Stimulated activated CD4-positive, alpha-beta T cell treated with anti-CD3 and anti-CD28 coated beads, Interleukin-2, amount 100 ng/mL, for 24 hours (primary cell): ENCODE measurements at places on chromosomes 12 and 14.

DNA sequence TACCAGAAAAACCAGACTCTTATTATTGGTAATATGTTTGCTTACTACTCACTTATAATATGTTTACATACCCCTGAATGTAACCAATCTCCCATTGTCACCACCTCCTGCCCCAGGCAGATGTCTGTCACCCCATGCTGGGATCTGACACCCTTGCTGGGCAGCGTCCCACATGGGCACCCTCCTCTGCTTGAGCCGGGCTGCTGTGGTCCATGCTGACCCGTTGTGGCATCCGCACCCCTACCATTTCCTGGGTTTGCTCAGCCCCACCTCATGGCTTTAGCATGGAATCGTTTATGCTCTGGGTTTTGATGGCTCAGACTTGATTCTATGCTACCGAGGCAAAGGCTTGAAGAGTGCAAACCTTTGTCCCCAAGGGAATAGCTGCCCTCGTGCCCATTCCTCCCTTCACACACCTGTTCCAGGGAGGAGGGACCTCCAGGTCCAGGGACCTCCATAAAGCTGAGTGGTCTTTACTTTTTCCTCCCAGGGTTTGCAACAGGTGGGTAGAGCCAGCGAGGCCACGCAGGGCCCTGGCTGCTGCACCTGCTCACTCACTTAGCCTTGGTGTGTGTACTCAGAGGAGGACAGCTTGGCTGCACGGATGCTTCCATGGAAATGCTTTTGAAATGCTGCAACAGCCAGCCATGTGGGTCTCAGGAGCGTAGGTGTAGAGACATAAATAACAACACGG lies 68.7 kb downstream of the PRMT8 start:
- no peak for DNase-seq

DNA sequence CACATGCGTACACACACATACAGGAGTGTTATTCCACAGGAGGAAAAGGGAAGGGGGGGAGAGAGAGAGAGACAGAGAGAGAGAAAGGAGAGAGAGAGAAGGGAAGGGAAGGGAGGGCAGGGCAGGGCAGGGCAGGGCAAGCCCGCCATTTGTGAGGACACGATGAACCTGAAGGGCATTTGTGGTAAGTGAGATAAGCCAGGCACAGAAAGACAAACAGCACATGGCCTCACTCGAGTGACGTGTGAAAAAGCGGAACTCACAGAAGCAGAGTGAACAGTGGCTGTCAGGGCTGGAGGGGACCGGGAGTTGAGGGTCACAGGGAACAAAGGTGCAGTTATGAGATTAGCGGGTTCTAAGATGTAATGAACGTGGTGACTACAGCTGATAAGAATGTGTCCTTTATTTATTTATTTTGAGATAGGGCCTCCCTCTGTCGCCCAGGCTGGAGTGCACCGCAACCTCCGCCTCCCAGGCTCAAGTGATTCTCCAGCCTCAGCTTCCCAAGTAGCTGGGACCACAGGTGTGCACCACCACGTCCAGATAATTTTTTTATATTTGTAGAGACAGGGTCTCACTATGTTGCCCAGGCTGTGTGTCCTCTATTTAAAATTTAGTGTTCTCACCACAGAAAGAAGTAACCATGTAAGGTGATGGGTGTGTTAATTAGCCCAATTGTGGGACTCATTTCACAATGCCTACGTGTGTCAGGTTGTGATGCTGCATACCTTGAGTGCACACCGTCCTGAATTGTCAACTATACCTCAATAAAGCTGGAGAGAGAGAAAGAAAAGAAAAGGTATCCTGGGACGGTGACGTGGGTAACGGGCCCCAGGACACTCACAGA lies 18.7 kb upstream of the FBRSL1 start:
- no peak for DNase-seq

GRCh38 chr14:72439707-72440106 lies 454.2 kb downstream of the DPF3 start:
- DNase-seq, result peak; percentile 10

GRCh38 chr14:91752961-91753360 lies 21.1 kb upstream of the CATSPERB start:
- DNase-seq, result no peak

GRCh38 chr14:103360548-103360947 lies 24.7 kb upstream of the MARK3 start:
- DNase-seq, result no peak

DNA sequence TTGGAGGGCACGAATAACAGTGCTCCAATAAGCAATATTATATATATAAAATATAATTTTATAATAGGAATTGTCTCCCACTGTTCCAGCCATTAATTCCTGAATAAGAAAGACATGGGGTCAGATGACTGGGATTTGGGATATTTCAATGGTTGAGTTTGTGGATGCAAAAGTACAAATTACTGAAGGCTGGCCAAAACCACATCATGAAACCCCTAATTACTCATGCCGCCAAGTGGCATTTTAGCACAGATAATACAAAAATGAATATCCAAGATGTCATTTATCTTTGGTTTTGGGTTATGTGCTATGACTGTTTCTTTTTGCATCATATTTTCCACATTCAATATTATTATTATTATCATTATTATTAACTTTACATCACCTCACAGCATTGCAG lies 261.4 kb upstream of the TBX3 start:
- no peak for DNase-seq

DNA sequence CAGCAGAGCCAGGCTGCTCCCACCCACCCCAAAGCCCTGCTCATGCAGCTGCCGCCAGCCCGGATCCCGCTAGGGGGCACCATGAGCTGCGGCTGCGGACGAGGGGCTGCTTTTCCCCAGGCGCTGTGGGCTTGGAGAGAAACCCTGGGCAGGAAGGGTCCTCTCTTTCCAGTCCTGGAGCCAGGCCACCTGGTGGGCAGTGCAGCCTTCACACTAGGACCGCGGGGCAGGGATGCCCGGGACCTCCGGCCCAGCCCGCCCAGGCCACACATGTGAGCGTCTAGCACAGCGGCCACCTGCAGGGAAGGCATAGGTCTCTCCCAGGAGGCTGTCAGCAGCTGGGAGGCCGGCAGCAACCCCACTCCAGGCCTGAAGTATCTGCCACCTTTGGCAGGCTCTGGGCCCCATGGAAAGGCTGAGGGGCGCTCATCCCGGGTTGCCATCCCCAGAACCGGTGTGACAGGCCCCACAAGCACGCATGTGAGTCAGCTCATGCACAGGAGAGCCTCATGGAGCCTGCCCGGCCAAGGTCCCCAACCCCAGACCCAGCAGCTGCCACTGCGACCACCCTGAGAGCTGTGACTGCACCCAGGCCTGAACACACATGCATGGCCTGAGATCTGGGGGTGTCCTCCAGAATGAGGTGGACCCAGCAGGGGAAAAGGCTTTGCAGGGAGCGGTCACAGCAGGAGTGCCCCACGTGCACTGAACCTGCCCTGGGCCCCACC lies 280.0 kb upstream of the RTL1 start:
- no peak for DNase-seq

- DNase-seq, result no peak
Measured at GRCh38 chr12:132279184-132279889, 50.1 kb downstream of the GALNT9 start.
